Muscle of leg (tissue), 16 donors: ENCODE measurements at places on chromosomes 2 and 18. TPM values are rescaled to one million over a fixed set of nuclear protein-coding genes. Genes with fewer than 3 reads are reported as not detected.
A peak's percentile ranks its signal among the peaks of the same experiment; 100 is the strongest.

DNA sequence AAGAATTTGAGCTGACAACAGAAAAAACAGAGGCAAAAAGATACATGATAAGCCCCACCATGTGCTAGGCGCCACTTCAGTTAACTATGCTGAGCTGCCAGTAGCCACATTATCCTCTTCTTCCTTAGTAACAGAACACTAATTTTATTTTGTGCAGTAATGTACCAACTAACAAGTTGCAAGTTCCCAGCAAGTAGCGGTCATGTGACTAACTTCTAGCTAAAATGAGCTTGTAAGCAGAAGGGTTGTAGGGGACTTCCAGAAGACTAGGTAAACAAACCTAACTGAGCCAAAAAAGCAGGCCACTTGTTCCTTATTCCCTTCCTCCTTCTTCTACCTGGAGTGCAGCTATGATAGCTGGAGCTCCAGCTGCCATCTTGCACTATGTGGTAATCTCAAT is 75.5 kb downstream of the DTNB start:
- H3K27ac ChIP-seq = no peak overlapping the region
- H3K4me3 ChIP-seq = no peak overlapping the region
- no peaks in the 10 kb centered on the region for H3K4me1 ChIP-seq
- no peak for DNase-seq

GRCh38 chr2:207421671-207422070 is 108.1 kb upstream of the CREB1 start:
- no peak for DNase-seq
- no peak overlapping the region for H3K27ac ChIP-seq
- no peaks in the 10 kb centered on the region for H3K27me3 ChIP-seq
- H3K36me3 ChIP-seq = no peaks in the 10 kb centered on the region
- H3K4me3 ChIP-seq = no peak overlapping the region

DNA sequence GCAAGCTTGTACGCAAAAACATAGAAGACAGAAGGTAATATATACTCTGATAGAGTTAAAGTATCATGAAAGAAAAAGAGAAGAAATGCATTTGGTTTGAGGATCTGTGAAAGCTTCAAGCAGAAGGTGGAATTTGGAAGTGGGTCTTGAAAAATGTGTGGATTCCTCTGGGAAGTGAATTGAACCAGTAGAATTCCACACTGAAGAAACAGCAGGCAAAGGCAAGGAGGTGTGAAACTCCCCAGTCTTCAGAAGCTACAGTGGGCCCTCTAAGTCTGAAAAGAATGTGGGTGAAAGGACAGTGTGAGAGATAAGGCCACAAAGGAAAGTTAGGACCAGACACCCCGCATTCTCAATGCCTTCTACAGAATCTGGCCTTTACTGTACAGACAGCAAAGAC is 25.6 kb downstream of the COBLL1 start:
- no peak overlapping the region for H3K4me3 ChIP-seq
- no peaks in the 10 kb centered on the region for H3K4me1 ChIP-seq
- H3K36me3 ChIP-seq = no peaks in the 10 kb centered on the region
- H3K27ac ChIP-seq = no peak overlapping the region
- DNase-seq = no peak

GRCh38 chr2:202172439-202173211 is 65.8 kb downstream of the SUMO1 start:
- DNase-seq = no peak
- H3K27ac ChIP-seq = no peak overlapping the region
- peaks cover 6% of the 10 kb centered on the region for H3K4me1 ChIP-seq
- peaks cover 12% of the 10 kb centered on the region for H3K27me3 ChIP-seq

GRCh38 chr2:67394734-67395133 is 2.4 kb upstream of the ETAA1 start:
- H3K27me3 ChIP-seq = no peaks in the 10 kb centered on the region
- no peaks in the 10 kb centered on the region for H3K4me1 ChIP-seq
- DNase-seq = no peak
- H3K4me3 ChIP-seq = no peak overlapping the region
- H3K36me3 ChIP-seq = no peaks in the 10 kb centered on the region
- H3K27ac ChIP-seq = no peak overlapping the region

DNA sequence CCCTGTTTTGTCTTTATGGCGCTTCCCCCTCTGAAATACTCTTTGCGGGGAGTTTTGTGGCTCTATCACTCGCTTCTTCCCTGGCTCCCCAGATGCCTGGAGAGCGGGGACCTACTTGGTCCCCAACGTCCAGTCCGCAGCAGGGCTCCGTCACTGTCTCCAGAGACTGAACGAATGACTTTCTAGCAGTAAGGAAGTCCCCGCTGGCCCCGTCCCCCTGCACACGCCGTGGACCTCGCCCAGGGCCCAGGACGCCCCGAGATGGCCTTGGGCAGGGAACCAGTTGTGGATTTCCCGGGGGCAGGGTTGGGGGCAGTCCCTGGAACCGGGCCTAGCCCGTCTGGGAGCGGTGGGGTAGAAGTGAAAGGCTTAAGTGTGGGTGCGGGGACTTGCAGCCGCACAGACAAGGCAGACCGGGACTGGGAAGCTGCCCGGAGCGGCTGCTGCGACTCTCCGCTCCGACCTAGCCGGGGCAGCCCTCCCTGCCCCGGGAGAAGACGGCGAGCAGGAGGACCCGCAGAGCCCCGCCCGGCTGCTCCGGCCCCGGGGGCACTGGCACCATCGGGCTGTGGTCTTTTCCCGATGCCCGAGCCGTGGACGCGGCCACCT is 821 bp upstream of the EPHA4 start:
- H3K4me3 ChIP-seq = peak overlapping the region; percentile 76
- peaks cover 22% of the 10 kb centered on the region for H3K4me1 ChIP-seq
- peaks cover 29% of the 10 kb centered on the region for H3K27me3 ChIP-seq
- DNase-seq = peak; percentile 80
- H3K36me3 ChIP-seq = no peaks in the 10 kb centered on the region

DNA sequence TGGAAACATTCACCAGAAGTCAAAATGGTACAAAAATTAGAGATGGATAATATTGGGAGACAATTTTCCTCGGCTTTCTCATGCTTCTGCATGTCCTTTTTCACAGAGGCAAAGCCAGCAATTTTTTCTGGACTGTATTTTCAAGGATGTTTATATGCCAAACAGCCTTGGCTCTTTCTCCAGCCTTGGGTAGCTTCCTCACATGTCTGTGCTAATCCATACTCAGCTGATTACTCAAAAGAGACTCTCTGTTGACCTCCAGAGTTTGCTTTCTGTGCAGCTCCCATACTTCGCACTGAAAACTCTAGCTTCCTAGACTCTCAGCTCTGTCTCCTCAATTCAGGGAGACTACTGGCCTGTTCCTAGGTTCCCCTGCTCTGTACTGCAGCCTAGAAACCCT is 10.6 kb downstream of the C18orf63 start:
- peak; percentile 11 for DNase-seq
- H3K4me3 ChIP-seq = no peak overlapping the region
- no peaks in the 10 kb centered on the region for H3K27me3 ChIP-seq
- H3K27ac ChIP-seq = no peak overlapping the region
- H3K36me3 ChIP-seq = no peaks in the 10 kb centered on the region
- no peaks in the 10 kb centered on the region for H3K4me1 ChIP-seq

DNA sequence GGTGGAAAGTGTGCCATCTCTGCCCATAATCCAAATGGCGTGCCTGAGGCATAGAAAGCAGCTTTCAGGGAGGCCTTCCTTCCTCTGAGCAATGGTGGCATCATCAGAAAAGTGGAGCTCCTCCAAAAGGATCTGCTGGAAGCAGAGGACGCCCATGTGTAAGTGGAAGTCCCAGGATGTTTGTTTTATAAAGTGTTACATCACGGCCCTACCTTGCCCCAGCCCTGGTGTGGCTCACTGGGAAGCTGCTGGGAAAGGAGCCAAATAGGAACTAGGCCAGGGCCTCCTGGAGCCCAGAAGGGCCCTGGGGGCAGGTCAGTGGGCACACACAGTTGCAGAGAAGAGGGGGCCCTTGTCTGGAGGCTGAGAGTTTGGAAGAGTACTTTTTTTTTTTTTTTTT is 4.2 kb upstream of the ODC1 start:
- H3K36me3 ChIP-seq = no peaks in the 10 kb centered on the region
- no peak overlapping the region for H3K4me3 ChIP-seq
- no peak for DNase-seq
- H3K27me3 ChIP-seq = no peaks in the 10 kb centered on the region
- H3K27ac ChIP-seq = no peak overlapping the region

GRCh38 chr2:4354164-4354563 is 650.8 kb downstream of the DCDC2C start:
- DNase-seq = peak; percentile 8
- no peaks in the 10 kb centered on the region for H3K27me3 ChIP-seq
- no peak overlapping the region for H3K4me3 ChIP-seq

GRCh38 chr2:224937887-224938286 is 104.4 kb downstream of the DOCK10 start:
- no peaks in the 10 kb centered on the region for H3K27me3 ChIP-seq
- H3K4me1 ChIP-seq = peaks cover 9% of the 10 kb centered on the region
- H3K27ac ChIP-seq = no peak overlapping the region
- H3K36me3 ChIP-seq = no peaks in the 10 kb centered on the region
- no peak overlapping the region for H3K4me3 ChIP-seq
- peak; percentile 41 for DNase-seq

- H3K27ac ChIP-seq = no peak overlapping the region
- H3K27me3 ChIP-seq = no peaks in the 10 kb centered on the region
- no peaks in the 10 kb centered on the region for H3K36me3 ChIP-seq
These were observed 1384.4 kb upstream of the PIK3C3 start for GRCh38 chr18:40570615-40571014.

DNA sequence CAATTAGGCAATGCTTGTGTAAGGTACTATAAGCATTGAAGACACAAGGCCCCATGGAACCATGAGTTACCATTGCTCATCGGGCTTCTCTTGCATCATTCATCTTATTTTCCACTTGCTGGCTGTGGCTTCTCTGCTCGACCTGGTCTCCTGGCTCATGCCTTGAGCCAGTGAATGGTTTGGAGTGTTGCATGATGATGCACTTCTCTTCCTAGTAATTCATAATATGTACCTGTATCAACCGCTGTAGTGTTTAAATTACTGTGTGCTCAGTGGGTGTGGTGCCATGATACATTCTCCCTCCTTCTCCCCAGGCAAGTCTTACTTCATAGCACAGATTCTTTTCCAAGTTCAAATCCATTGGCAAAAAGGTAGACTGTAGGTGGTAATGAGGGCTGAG is 66.8 kb downstream of the ABCA12 start:
- H3K27me3 ChIP-seq = no peaks in the 10 kb centered on the region
- H3K4me3 ChIP-seq = no peak overlapping the region

DNA sequence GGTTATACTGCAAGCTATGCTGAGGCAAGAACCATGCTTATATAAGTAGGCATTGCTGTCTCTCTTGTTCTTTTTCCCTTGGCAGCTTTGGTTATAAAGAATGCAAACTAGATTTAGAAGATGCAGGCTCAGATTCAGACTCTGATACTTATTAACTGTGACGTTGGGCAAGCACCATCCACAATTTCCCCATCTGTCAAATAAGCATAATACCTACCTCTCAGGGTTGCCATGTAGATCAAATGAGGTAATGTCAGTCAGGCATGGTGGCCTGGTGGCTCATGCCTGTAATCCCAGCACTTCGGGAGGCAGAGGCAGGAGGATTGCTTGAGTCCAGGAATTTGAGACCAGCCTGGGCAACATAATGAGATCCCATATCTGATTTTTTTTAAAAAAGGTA is 21.7 kb downstream of the ITGAV start:
- no peak overlapping the region for H3K4me3 ChIP-seq
- no peaks in the 10 kb centered on the region for H3K36me3 ChIP-seq
- H3K27me3 ChIP-seq = no peaks in the 10 kb centered on the region

- H3K4me1 ChIP-seq = no peaks in the 10 kb centered on the region
- H3K36me3 ChIP-seq = no peaks in the 10 kb centered on the region
- H3K27ac ChIP-seq = no peak overlapping the region
- H3K4me3 ChIP-seq = no peak overlapping the region
- H3K27me3 ChIP-seq = no peaks in the 10 kb centered on the region
These were observed 359.9 kb upstream of the ZC3H15 start for GRCh38 chr2:186126181-186126580.

- H3K27ac ChIP-seq = no peak overlapping the region
- H3K4me3 ChIP-seq = no peak overlapping the region
- peaks cover 39% of the 10 kb centered on the region for H3K27me3 ChIP-seq
- DNase-seq = no peak
- peaks cover 20% of the 10 kb centered on the region for H3K4me1 ChIP-seq
These were observed 46.5 kb downstream of the KCNIP3 start for GRCh38 chr2:95343429-95344214.

DNA sequence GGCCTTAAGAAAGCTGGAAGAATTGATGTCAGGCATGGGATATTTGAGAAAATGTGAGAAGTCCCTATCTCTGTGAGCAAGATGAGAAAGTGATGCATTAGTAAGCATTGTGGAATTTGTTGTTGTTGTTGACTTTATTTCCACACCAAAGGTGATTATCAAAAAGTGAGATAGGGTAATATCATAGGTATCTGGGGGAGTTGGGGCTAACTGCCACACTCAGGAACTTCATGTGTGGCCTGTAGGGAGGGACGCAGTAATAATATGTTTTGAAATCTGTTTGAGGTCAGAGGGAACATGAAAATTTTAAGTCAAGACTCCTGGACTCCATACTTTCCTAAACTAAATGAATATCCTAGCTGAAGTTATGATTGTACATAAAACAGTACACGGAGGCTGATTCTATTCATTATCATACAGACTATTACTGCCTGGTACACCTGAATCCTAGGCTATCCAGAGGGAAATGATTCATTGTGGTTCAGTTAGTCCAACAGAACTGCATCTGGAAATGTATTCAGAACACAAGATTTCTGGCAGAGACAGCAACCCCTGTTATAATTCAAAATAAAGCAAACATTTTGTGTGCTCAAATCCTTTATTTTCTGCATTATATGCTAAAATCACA is 304.8 kb downstream of the CPS1 start:
- no peak overlapping the region for H3K4me3 ChIP-seq
- H3K27ac ChIP-seq = no peak overlapping the region
- H3K27me3 ChIP-seq = no peaks in the 10 kb centered on the region
- peak; percentile 5 for DNase-seq
- no peaks in the 10 kb centered on the region for H3K36me3 ChIP-seq

- H3K4me1 ChIP-seq = no peaks in the 10 kb centered on the region
- peak; percentile 48 for DNase-seq
- no peaks in the 10 kb centered on the region for H3K36me3 ChIP-seq
These were observed 25.8 kb downstream of the PHLPP1 start for GRCh38 chr18:62741118-62741566.

GRCh38 chr18:77148289-77148688 is 15.7 kb upstream of the MBP start:
- no peaks in the 10 kb centered on the region for H3K36me3 ChIP-seq
- H3K4me1 ChIP-seq = no peaks in the 10 kb centered on the region
- no peak overlapping the region for H3K4me3 ChIP-seq
- no peaks in the 10 kb centered on the region for H3K27me3 ChIP-seq

- no peaks in the 10 kb centered on the region for H3K27me3 ChIP-seq
- DNase-seq = peak; percentile 54
- H3K36me3 ChIP-seq = no peaks in the 10 kb centered on the region
- no peak within 1 kb of the TSS for H3K27ac ChIP-seq
- H3K4me1 ChIP-seq = peaks cover 5% of the 10 kb centered on the region
- no peak within 1 kb of the TSS for H3K4me3 ChIP-seq
These were observed at the start of gene IL1B for GRCh38 chr2:112836695-112837117. Gene IL1B (minus strand): TSS chr2:112836779. CDS start chr2:112836229, 550 bp downstream.

KRTCAP3 gene
- total RNA-seq = 0.53 TPM

GALNT5 gene
- total RNA-seq = 9.6 TPM

REG3A gene
- not detected for total RNA-seq

PLEK gene
- 4.4 TPM for total RNA-seq

ITPRID2 gene
- 51.6 TPM for total RNA-seq

TEX44 gene
- total RNA-seq = not detected
